ENCODE measurements at places on chromosomes 16 and 17.

DNA sequence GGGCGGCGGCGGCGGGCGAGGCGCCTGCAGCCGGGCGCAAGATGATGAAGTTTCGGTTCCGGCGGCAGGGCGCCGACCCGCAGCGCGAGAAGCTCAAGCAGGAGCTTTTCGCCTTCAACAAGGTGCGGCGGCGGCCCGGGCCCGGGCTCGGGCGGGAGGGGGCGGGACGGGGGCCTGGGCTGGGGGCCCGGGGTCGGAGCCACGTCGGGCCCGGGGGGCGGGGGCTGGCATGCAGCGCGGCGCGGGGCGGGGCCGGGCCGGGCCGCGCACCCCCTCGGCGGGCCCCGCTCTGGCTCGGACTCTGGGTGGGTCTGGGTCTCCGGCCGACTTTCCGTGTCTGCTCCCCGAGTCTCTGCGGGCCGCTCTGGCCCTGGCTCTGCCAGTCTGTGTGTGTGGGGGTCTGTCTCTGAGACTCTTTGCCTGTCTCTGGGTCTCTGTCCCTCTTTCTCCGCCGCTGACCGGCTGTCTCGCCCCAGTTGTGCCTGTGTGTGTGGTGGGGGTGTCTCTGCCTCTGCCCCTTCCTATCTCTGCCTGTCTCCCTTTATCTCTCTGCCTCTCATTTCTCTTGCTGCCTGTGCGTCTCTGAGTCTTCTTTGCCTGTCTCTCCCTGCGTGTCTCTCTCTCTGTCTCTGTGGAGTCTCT, 328 bp downstream of the LLGL1 start:
- no peak for DNase-seq

DNA sequence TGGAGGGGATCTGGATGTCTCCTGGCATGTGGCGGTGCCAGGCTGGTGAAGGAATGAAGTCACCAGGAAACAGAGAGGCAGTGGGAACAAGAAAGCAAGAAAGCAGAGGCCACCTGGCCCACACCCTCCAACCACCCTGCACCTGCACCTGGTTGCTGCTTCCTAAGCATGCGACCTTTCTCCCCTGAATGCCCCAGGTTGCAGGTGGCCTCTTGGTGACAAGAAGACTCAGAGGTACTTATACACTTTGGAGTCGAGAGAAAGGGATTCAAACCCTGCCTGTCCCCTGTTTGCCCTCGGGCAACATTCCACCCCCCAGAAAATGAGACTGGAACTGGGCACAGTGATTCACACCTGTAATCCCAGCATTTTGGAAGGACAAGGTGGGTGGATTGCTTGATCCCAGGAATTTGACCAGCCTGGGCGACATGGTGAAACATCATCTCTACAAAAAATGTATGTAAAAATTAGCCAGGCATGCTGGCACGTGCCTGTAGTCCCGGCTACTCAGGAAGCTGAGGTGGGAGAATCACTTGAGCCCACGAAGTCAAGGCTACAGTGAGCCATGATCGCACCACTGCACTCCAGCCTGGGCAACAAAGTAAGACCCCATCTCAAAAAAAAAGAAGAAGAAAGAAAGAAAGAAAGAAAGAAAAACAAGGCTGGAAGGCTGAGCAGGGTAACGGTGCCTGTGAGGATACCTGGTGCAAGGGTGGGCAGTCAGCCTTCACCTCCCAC, 34.6 kb upstream of the TNRC6C start:
- DNase-seq = no peak

GRCh38 chr16:86618431-86619238, 40.3 kb downstream of the FOXL1 start:
- DNase-seq = no peak

- no peak for DNase-seq
These were observed at the start of gene ABCC11 for GRCh38 chr16:48247311-48247710. ABCC11 (minus strand) TSS chr16:48247539; CDS start chr16:48231921, 15,618 bp downstream.

GRCh38 chr16:72324578-72324977, 152.6 kb upstream of the PMFBP1 start:
- DNase-seq = no peak

GRCh38 chr17:78986649-78987328, 7.1 kb upstream of the LGALS3BP start:
- peak; percentile 85 for DNase-seq

- no peak for DNase-seq
These were observed 767.6 kb upstream of the EEF2KMT start for GRCh38 chr16:5865236-5865635.

GRCh38 chr16:59881376-59881775, 1147.3 kb upstream of the GOT2 start:
- DNase-seq = no peak

DNA sequence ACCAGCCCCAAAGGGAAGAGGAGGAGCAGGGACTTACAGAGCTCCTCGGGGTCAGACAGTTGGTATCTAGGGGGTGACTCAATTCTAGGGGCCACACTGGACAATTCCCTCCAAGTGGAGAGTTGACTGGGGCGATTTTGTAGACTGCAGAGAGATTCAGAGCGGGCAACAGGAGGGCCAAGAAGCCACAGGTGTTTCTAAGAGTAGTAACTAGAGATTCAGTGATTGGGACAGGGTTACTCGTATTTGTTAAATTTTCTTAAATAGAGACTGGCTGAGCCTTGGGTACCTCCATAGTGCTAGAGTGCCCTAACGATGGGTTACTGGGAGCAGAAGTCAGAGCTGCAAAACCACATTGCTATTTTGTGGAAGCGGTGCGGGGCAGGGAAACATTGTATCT, 3.3 kb upstream of the INPP5K start:
- DNase-seq = no peak

DNA sequence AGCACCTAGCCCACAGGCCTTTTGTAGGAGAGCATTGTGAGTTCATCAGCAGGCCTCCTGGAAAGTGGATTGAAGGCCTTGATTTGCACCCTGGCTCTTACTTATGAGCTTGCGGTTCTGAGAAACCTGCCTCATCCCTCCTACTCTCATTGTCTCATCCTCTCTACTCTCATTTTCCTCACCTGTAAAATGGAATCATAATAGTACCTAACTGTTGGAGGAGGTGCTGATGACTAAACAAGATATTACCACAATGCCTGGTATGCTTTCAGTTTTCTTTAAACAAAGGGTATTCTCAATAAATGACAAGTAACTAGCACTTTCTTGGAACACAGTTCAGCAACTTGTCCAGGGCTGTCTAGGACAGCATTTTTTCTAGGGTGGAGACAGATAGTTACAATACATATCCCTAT, 243.1 kb upstream of the MAF start:
- no peak for DNase-seq

DNA sequence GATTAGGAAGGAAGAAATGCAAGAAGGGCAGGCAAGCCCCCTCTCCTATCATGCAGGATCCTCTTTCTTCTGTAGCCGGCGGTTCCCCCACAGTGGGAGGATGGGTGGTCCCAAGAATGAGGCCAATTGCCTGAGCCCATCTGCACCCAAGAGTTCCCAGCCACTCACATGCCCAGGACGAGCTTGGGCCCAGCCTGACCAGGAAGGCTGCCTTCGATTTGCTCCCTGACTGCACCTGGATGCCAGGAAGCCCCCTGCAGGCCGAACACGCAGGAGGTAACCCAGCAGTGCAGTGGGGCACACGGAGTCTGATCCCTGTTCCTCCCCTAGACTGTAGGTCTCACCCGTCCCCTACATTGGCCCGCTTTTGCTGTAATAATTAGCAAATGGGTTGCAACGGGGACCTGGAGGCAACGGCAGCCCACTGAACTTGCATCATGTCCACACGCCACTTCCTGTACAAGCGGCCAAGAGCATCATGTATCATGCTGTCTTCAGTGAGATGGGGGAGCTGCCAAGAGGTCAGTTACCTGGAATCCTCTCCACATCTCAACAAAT, 67.5 kb downstream of the AMFR start:
- DNase-seq = no peak

GRCh38 chr16:89224665-89225064, 7.2 kb downstream of the ZNF778 start:
- DNase-seq = no peak

GRCh38 chr17:65294181-65294719, 157.1 kb downstream of the RGS9 start:
- DNase-seq = peak; percentile 71

DNA sequence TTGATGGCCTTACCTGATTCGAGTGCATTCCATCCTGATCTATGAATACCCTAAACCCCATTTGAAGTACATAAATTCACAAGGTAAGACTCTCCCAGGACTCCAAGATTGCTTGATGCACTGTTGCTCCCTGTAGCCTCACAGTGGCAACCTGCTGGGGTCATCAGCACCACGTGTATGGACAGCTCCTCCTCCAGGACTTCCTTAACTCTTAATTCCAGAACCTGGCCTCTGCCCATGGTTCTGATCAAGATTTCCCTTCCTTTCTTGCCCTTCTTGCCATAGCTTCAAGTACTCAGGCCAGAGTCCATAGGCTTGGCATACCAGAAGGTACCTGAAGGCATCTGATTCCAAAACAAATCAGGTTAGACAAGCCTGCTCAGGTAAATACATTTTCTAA, 34.0 kb upstream of the NLK start:
- DNase-seq = peak; percentile 66

DNA sequence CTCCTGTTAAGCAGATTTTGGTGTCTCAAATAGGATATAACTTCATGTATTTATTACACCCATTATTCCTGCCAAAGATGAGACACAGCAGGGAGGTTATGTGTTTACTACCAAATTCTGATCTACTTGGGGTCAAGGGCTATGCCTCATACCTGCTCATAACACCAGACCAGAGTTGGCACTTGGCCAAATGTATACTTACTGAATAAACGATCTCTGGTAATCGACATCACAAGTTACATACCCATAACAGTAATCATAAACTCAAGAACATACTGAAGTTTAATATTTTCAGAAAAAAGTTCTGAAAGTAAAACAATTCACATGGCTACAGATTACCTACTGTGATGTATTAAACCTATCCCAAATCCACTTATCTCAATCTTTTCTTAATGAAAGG, 2.9 kb downstream of the TMEM170A start:
- DNase-seq = no peak

GRCh38 chr16:59405802-59406201, 671.7 kb upstream of the GOT2 start:
- no peak for DNase-seq

DNA sequence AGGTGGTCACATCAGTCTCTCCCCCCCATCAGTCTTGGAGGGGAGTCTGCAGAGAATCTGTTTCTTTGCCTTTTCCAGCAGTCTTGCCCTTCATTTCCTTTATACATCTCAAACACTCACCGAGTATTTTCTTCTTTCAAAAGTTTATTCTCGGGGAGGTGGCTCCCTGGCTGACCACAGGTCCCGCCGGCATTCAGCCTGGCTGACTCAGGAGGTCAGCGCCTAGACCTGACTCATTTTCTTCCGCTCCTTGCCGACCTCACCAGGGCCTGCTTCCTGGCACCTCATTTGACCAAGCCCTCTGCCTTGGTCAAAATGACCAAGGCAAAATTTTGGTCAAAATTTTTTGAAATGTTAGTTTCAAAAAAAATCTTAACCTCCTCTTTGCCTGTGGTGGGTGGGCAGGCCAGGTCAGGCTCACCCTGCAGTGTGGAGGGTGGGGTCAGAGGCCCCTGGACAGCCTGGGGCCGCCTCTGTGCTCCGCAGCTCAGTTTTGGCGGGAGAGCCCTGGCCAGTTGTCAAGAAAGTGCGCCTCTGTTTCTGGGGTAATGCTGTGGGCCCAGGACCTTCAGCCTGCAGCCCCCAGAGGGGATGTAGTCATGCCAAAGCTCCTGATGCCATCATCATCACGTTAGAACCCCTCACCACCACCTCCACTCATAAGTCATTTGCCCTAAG, 165.6 kb downstream of the SPECC1 start:
- DNase-seq = peak; percentile 88

DNA sequence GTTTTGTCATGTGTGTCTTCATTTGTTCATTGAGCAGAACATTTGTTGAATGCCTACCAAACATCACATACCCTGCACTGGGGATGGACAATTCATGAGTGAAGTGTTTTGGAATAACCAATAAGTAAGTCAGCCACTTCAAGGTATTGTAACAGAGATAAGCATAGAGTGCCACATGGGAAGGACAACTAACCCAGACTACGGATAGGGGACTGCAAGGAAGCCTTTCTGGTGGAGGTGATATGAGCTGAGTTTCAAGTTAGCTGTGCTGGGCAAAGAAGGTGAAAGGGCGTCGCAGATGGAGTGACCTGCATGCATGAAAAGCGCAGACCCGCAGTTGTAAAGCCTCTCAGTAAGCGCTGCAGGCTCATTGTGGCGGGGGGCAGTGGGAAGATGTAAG, 78.8 kb downstream of the TNRC6C start:
- DNase-seq = no peak

DNA sequence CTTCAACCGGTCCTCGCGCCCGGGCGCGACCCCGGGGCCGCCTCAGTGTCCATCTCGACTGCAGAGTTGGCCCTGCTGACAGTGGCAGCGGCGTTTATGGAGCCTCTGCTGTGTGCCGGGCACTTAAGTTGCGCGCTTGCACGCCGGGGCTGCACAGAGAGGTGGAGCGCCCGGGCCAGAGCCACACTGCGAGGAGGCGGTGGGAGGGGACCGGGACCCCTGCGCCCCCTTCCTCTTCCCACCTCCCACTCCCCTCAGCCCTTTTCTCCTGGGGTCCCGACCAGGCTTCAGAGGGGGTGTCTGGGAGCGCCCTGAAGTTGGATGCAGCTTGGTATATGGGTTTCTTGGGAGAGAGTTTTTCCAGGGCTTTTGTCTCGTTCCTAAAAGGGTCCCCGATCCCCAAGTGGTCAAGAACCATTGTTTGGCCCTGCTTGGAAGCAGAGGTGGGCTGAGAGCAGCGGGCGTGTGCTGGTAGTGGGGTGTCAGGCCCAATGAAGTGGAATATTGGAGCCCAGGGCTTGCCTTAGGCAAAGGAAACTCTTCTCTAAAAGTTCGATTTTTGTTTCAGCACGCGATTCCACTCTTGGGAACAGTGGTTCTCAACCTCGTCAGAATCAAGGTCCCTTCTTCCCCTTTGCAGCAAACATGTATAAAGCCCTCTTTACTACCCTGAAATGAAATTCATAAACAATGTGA, 605 bp downstream of the MRTFB start:
- DNase-seq = no peak

GRCh38 chr17:43601280-43602039, 55.3 kb upstream of the ETV4 start:
- peak; percentile 66 for DNase-seq

DNA sequence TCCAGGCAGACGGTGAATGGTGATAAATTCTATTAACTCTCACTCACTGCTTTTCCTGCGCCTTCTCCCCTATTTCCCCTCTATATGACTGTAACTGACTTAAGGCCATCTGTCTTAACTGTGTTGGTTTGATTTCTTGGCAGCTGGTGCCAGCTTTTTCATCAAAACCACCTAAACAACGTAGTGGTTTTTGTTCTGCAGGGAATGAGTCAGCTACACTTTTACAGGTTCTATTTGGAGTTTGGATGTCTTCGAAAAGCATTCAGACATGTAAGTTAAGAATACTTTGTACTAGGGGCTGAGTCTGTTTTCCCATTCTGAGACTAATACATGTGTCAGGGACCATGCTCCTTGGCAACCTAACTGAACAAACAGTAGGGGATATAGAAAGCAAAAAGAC, 8.5 kb downstream of the REXO5 start:
- DNase-seq = peak; percentile 38

- DNase-seq = no peak
These were observed 166.0 kb downstream of the PHKB start for GRCh38 chr16:47627085-47627639.

DNA sequence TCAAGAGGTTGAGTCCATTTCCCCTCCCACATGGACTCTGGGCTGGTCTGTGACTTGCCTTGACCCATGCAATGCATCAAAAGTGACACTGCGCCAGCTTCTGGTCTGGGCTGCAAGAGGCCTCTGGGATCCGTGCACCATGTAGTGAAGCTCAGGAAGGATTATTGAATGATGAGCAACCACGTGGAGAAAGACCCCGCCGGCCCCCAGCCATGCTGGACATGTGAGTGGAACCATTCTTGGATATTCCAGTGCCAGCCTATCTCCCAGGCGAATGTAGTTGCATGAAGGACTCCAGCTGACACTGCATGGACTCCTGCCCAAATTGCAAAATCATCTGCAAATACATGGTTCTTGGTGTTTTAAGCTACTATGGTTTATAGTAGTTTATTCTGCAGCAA, 7.6 kb upstream of the ALOX15B start:
- DNase-seq = no peak
